ENCODE measurements at places on chromosomes 2 and 18.

- no peak for DNase-seq
Observed at GRCh38 chr2:46862514-46862913, 53.1 kb downstream of the MCFD2 start.

GRCh38 chr18:40357536-40357935 lies 1597.5 kb upstream of the PIK3C3 start:
- DNase-seq, result no peak

DNA sequence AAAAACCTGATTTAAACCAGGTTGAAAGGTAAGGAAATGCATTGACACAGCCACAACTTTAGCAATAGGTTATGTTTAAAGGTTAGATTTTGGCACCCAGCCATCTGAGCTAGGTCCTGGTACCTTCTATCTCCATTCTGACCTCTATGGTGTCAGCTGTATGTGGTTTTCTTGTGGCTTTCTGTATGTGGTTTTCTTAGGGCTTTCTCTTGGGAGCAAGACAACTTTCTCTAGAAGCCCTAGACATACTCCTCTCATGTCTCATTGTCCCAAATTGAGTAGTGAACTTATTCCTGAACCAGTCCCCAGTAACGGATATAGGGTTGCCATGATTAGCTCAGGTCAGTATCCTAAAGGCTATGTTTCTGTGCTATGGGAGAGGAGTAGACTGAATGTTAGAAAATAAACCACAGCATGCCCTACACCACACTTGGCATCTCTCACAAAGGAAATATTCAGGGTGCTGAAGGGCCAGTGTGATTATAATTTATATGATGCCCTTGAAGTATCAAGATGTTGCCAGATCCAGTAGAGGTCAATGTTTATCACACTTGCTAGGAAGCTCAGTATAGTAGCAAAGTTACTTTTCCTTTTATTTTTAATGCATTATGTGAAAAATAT lies 176.1 kb downstream of the CAPN13 start:
- no peak for DNase-seq

DNA sequence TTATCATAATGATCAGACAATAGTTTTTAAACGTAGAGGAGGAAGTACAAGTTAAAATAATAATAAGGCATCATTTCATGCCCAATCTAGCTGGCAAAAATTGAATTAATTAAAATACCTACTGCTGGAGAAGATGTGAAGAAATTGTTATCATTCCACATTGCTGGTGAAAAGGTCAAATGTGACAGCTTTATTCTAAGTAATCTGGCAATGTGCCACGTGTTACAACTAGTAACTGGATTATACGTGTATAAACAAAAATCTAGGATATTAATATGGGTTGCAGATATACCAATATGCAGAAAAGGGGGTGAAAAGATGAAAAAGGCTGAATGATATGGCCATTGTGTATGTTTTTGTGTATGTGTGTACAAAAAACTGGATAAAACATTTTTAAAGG lies 32.4 kb downstream of the SMAD2 start:
- no peak for DNase-seq

DNA sequence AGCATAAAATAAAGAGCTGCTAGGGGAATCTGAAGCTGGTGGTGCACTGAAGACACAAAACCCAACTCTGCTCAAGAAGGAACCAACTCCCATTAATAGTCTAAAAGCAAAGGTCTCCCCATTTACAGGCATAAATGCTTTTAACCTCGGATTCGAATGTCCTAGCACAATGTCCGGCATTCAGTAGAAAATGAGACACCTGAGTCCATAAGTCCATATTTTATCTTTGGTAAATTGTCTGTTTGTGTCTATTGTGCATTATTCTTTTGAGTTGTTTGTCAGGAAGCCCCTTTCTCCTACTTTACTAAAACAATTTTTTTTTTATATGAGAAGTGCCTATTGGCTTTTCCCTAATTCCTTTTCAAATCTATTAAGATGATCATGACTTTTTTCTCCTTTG lies 179.5 kb upstream of the SMAD7 start:
- no peak for DNase-seq

DNA sequence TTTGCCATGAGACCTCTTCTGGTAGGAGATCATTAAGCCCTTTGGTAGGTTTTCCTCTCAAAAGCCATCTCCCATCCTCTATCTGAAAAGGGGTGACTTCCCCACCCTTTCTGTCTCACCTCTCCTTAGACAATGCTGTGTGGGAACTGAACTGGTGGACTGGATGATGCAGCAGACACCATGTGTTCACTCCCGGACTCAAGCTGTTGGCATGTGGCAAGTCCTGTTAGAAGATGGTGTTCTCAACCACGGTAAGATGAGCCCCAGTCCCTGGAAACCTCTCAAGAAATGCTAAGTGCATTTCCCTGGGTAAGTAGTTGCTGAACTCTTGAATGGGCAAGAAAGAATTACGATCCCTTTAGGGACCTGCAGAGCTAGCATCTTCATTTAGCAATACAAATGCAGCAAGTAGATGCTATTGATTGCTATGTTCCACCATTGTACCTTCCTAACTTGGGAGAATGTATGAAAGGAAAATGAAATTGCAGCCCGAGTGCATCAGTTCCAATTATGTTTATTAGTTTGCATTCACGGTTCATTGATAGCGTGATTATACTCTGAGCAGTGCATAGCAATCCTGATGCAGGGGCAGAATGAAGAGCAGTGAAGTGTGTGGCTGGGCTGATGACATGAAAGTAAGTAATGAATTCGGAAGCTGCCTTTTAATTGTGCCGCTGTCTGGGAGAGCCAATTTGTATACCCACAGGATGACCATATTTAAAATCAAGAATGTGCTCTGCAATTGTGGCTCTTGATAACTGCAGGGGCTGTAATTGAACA lies 110.0 kb upstream of the MAP3K20 start:
- no peak for DNase-seq

DNA sequence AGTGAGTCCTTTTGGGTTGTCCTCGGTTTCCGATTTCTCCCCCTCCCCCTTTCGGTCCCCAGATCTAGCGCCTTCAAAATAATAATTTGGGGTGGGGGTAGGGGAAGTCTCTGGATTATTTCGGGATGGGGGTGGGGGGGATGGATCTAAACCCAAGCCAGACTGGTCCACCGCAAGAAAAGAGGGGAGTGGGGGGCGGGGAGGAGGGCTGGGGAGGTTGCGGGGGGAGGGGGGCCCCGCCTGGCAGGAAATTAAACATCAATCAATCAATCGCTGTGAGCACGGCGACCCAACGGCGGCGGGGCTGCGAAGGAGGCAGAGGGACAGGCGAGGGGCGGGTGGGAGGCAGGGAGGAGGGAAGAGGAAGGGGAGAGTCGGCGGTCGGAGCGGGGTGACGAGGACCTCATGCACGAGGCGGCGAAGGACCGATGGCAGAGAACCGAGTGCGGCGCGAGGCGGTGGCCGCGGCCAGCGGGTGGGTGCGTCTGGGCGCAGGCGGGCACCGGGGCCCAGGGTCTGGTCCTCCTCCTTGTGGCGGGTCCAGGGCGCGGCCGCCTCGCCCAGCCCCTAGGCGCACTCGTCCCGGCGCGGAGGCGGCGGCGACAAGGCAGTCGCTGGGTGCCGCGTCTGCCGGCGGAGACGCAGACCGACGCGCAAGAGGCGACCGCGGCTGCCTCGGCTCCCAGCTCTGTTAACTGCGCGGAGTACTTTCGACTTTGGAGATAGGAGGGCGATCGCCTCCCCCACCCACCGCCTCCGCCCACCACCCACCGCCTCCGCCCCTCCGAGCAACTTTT lies 468 bp upstream of the SATB2 start:
- DNase-seq, result no peak

GRCh38 chr2:67451086-67451832 lies 54.1 kb downstream of the ETAA1 start:
- no peak for DNase-seq

GRCh38 chr2:70946832-70947442 lies 11.2 kb downstream of the ATP6V1B1 start:
- DNase-seq, result peak; percentile 78

DNA sequence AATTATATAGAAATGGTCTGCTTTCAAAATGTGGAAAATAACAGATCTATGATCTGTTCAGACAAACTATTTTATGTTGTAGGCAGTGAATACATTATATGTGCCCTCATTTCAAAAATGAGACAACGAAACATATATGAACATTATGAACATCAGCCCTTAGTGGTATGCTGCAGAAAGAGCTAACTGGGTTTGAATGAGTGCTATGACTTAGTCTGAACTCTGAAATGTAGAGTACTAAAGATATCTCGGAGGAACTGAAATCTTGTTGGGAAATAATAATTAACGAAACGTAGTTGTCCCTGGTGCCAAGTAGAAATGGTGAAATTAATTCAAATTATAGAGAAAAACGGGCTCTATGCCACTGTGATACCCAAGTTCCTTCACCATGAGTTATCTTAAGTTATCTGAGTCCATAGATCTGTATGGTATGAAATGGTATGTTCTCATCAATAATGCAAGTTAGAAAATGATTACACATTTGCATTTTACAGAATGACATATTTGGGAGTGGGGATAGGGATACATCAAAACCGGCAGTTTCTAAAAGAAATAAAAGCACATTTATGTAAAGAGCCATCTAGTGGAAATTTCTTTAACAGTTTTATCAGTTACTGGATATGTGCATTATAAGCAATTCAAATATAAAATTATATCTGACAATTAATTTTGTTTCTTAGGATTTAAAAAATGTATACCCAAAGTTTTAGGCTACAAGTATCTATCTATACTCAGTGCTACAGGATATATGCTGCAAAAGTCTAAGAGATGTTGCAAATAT lies 26.7 kb downstream of the STARD6 start:
- DNase-seq, result no peak

- DNase-seq, result no peak
Observed at GRCh38 chr18:73756256-73757091, 391.2 kb downstream of the FBXO15 start.

- no peak for DNase-seq
Observed at GRCh38 chr18:13178976-13179375, 39.6 kb upstream of the LDLRAD4 start.

GRCh38 chr2:95345563-95346230 lies 48.5 kb downstream of the KCNIP3 start:
- DNase-seq, result peak; percentile 94

DNA sequence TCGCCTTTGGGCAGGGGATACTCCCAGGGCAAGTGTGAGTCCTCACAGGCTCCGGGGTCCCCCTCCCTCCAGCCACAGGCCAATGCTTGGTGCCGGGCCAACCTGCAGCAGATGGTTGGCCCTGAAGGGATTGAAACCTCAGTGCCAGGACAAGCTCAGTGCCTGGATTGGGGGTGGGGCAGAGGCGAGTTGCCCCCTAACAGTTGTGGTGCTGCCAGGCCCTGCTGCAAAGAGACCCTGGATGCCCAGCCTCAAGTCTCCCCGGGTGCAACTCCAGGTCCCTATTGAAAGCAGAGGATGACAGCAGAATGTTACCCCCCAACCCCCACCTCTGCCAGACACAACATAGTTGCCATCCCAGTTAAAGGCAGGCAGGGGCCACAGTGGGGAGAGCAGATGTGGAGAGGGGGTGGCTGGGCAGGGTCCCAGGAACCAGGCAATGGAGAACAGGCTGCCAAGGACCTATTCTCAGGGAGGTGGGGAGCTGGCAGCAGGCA lies 9.5 kb upstream of the RNF103 start:
- DNase-seq, result no peak

- DNase-seq, result no peak
Observed at GRCh38 chr2:71936076-71937030, 211.3 kb downstream of the CYP26B1 start.

DNA sequence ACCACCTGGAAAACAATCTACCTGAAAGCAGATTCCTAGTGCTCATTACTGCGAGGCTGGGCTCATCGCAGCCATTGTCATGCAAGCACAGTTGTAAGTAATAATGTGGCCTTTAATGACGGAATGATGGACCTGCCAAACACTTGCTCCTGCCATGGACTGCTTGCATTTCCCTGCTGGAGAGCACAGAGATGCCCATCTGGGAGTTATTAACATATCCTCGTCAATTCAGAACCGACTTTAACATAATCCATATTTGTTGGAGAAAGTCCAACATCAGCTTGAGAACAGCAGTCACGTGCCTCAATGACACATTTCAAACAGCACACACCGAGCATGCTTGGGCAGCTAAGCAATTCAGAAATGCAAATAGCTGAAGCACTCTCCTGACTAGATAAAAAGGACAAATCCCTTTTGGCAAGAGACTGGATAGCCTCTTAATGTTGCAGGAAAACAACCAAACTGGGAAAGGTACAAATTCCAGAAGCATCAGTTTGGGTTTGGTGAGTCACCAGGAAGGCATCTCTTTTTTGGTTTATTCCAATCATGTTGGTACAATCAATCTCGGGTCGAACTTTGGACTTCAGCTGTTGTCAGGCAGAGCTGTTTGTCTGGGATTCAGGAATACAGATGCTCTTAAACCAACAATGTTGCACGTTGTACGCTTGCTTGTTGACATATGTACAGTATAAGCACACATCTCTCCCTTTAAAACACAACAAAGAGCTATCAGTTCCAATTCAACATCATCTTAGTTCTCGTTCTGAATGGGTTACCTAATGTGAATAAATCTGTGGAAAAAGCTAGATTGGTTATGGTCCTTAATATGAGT lies 395.8 kb downstream of the LNPK start:
- DNase-seq, result no peak

GRCh38 chr2:37191253-37191652 lies 2.8 kb upstream of the SULT6B1 start:
- no peak for DNase-seq

DNA sequence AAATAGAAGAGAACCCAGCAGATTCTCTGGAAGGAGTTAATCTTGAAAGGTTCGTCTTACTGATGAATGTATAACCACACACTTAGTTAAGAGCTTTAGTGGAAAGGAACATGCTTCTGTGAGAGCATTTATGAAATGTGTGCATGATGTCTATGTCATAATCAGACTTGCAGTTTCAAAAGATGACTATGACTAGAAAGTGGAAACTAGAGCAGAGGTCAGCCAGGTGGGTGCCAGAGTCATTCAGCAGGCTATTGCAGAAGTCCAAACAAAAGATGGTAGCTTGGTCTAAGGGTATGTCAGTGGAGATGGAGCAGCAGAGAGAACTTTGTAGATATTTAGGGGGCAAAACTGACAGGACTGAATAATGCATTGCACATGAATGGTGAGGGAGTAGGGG lies 825.8 kb downstream of the DCC start:
- DNase-seq, result no peak

DNA sequence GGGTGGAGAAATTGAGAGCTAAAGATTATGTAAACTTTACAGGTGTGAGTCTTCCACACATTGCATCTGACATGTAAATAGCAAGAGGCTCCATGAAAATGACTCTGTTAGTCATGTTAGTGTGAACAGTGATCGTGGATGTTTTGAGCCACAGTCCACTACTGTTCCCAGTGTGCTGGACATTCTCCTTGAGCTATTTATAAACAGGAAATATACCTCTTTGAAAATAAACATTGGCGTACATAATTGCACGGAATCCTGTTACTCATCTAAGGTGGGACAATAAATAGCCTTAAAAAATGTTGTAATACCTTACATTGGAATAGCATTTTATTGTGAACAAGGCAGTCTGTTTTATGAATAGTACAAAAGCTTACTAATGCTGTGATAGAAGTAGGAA lies 37.0 kb downstream of the LIMS1 start:
- no peak for DNase-seq

- no peak for DNase-seq
Observed at GRCh38 chr2:204680576-204680975, 135.3 kb downstream of the PARD3B start.

- DNase-seq, result no peak
Observed at GRCh38 chr2:230877116-230877758, 12.5 kb downstream of the ITM2C start.

- DNase-seq, result no peak
Observed at GRCh38 chr2:108825736-108826135, 39.2 kb downstream of the CCDC138 start.

All from osteocyte (in vitro differentiated cells).